ENCODE measurements at places on chromosomes 4 and X.
A peak's percentile ranks its signal among the peaks of the same experiment; 100 is the strongest.

GRCh38 chrX:137988470-137988869 is 422.5 kb downstream of the ZIC3 start:
- no peak for DNase-seq

DNA sequence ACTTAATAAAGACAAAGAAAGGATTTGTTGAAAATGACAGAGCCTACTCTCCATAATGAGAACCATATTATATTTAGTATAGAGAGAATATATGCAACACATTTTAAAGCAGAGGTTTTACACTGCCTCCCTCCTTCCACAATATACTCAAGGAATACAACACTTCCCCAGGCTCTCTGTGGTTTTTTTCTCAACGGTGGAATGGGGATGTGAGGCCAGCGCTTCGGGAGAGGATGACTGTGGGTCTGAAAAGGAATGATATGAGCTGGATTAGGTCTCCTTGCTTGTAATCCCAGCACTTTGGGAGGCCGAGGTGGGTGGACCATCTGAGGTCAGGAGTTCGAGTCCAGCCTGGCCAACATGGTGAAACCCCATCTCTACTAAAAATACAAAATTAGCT is 348.7 kb upstream of the KLF3 start:
- DNase-seq = no peak

GRCh38 chr4:93317561-93317960 is 511.0 kb upstream of the ATOH1 start:
- DNase-seq = no peak

- peak; percentile 9 for DNase-seq
Measured at GRCh38 chrX:51148848-51149247, 183.8 kb upstream of the NUDT10 start.

- DNase-seq = no peak
Measured at GRCh38 chrX:16022580-16023200, 100.7 kb upstream of the GRPR start.

DNA sequence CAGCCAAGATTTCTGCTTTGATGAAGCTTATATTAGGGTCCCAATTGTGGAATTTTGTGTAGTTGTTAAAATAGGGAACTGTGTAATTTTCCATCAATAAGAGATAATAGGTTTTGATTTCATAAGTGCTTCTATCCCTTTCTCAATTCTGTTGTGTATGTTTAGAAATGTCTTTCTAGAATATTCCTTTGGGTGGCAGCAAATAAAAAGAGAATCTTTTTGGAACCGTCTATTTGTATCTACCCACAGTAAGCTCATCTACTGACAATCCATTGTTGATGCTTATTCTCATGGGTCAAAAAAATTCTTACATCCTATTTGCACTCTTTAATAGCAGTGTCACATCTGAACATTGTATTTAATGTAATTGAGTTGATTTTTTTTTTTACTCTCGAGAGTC is 61.7 kb downstream of the TMA16 start:
- peak; percentile 70 for DNase-seq

DNA sequence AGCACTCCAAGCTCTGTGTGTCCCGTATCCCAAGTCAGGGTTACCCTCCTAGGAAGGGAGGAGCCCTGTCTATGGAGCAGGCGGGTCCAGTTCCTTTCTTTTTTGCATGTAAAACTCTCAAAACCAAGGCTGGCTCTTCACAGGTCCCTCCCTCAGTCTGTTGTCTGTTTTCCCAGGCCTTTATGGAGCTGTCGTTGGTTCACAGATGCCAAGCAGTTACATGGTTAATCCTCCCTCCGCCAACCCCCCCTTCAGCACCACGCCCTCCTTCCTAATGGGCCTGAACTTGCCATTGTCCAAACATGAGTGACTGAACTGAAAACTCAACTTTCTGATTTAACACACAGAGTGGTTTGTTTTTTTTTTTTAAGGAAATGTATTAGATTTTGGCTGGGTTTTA is 148.3 kb downstream of the STOX2 start:
- DNase-seq = no peak

GRCh38 chrX:25020905-25021449 is 5.2 kb upstream of the ARX start:
- no peak for DNase-seq

- DNase-seq = no peak
Measured at GRCh38 chr4:144894573-144894972, 203.4 kb downstream of the ANAPC10 start.

DNA sequence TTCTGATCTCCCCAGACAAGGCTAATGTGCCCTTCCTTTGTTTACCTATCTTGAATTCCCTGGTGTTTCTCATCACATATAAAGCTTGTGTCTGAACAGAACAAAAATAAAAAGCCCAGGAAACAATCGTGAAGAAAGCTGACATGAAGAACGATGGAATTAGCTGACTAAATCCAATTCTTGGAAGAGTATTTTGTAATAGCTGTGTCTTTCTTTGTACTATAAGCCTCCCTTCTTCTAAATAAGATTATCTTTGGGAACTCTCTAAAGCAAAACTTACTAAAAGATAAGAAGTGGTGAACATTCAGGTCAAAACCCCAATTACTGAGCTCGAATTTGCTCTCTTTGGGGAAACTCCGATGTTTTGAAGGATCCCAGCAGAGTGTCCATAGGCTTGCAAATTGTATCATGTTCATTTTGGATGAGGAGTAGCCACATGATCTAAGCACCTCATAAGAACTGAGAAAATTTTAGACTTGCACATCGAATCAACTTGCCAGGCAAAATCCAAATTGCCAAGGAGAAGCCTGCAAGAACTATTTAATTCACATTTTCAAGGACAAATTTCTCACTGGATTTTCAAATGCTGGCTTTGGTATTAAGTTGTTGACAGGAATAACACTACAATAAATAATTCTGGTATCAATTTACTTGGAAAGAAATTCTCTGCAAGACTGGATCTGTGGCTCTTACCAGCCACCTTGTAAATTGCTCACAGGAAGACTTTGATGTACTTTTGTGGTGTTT is 106.2 kb downstream of the LNX1 start:
- no peak for DNase-seq

GRCh38 chr4:105599932-105600655 is 47.7 kb downstream of the ARHGEF38 start:
- no peak for DNase-seq

DNA sequence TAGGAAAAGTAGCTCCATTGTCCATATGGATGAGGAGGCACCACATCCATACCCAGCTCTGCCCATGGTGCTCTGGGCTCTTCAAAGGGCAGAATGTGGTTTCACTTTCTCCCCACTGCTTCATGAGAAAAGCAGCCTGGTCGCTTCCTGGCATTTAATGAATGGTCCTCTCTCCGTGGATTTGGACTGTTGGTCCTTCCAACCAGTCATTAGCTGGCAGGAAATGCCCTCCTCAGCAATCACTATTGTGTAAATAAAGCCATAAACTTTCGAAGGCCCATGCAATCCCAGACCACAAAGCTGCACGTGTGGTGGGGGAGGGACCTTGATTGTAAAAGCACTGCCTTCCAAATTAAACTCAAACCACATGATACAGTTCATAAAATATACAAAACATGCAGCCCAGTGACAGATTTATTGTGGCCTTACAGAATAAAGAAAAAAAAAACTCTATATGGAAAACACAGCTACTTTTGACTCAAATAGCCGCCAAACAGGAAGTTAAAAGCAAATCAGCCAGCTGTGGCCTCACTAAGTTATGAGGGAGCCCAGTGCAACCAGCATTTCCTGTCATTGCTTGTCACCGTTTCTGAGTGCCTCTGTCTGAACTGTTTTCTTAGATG is 8.1 kb downstream of the MBNL3 start:
- DNase-seq = peak; percentile 49

DNA sequence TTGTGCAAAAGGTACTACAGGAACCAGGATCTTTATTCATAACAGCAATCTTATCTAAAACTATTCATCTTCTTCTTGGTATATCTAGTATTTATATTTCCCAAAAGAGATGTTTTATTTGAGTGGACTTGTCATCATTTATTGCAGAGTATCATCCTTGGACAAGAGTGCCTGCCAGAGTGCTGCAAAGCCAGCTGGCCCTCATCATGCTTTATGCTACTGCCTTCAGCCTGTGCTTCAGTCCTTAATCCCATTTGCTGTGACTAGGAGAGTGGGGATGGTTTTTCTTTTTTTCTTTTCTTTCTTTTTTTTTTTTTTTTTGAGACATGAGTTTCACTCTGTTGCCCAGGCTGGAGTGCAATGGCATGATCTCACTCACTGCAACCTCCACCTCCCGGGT is 33.5 kb upstream of the ELF2 start:
- DNase-seq = no peak

- DNase-seq = no peak
Measured at GRCh38 chr4:159685340-159686092, 582.6 kb downstream of the RAPGEF2 start.

DNA sequence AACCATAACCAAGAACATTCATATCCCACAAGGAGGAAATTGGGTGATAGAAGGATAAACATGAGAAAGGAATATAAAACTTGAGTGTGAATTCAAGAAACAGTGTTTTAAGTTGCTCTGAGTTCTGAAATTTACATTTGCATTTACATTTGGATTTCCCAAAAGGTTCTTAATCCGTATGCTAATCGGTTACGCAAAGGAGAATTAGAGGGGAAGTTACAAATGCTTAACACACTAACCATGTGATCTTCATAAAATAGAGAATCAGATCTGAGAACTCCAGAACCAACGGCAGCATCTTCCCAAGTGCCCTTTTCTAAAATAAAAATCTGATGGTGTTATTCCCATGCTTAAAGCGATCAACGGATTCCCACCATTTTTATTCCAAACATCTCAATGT is 48.0 kb downstream of the PROM1 start:
- no peak for DNase-seq

GRCh38 chr4:102815981-102816380 is 11.4 kb downstream of the UBE2D3 start:
- DNase-seq = no peak

DNA sequence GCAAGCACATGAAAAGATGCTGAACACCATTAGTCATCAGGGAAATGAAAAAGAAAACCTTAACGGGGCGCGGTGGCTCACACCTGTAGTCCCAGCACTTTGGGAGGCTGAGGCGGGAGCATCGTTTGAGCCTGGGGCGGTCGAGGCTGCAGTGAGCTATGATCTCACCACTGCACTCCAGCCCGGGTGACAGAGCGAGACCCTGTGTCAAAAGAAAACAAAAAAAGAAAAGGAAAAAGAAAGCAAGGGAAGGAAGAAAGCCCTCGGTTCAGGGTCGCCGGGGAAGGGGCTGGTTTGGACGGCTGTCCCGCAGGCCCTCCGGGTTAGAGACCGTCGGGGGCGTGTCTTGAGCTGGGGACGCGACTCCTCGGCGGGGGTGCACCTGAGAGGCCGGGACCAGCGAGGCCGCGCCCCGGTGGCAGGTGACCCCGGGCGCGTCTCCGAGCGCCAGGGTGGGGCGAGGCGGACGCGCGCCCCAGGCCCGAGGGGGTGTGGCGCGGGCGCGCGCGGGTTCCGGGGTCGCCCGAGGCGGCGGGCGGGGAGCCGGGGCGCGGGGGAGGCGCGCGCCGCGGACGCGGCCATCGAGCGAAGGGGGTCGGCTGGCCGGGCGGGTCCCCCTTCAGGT is 478 bp upstream of the PLXNA3 start:
- DNase-seq = peak; percentile 18

- no peak for DNase-seq
Measured at GRCh38 chrX:151999813-152000212, 25.3 kb upstream of the GABRE start.

DNA sequence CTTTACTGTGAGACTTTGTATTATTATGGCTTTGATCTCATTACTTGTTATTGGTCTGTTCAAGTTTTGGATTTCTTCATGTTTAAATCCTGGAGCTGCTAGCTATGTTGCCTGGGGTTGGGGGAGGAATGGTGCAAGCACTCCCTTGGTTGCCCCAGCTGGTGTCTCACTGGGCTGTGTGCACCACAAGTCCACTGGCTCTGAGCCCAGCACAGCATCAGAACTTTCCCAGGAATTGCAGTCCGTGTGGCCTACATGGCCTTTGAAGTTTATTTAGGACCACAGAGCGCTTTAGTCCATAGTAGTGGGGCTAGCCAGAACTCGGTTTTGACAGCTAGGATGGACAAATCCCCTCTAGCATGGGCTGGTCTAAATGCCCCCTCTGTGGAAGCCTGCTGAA is 278.8 kb upstream of the RPS6KA3 start:
- no peak for DNase-seq

GRCh38 chr4:105148776-105149175 is 2.1 kb downstream of the TET2 start:
- DNase-seq = no peak

- DNase-seq = no peak
Measured at GRCh38 chrX:12241026-12241425, 102.8 kb downstream of the FRMPD4 start.

DNA sequence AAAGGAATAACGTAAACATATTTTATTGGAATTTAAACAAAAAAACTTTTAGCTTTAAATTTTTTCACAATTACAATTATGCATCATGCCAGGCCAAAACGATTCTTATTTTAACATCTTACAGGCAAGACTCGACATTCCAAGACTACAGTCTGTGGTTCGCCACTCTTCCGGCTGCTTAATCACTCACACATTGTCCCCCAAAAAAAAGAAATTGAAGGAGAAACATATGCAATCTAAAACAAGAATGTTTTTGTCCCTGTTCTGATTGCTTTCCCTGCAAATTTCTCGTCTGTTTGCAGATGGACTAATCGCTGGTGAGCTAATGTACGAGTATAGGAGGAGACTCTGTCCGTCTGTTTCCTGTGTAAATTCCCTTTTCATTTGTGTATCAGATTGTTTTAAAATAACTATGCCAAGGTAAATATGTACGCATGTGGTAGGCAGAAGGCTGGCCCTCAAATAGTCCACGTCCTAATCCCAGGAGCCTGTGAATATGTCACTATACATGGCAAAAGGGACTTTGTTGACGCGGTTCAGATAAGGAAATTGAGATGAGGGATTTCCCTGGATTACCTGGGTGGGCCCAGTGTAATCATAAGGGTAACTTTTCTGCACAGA is 37.7 kb upstream of the MTNR1A start:
- DNase-seq = no peak

- DNase-seq = no peak
Measured at GRCh38 chr4:61614231-61614630, 414.1 kb downstream of the ADGRL3 start.

DNA sequence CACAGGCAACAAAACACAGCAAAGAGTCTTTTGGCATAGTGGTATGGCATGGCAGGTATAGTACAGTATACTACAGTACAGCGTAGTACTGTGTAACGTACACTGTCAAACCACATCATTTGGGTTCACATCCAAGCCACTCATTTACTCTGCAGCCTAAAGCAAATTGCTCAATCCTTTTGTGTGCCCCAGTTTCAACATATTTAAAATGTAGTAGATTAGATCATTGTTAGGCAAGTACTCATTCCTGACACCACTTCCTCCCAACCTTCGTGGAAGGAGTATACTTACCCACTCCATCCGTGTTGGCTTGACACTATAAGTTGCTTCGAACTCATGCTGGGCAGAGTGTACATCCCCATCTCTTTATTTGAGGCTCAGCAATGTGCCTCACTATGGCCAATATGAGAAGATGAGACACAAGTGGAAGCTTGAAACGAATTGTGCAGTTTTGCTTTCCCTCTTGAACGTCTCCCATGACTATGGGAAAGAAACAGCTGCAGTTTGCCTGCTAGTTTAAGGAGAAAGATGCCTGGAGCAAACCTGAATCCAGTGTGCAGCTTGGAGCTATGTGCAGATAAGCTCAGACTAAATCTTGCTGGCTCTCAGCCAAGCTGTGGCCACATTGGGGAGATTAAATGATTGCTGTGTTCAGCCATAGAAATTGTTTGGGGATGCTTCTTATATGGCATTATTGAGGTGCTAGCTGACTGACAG is 85.7 kb upstream of the TBL1X start:
- no peak for DNase-seq

GRCh38 chr4:157271166-157271869 is 50.8 kb downstream of the GRIA2 start:
- DNase-seq = no peak

- no peak for DNase-seq
Measured at GRCh38 chr4:64251781-64252180, 157.5 kb downstream of the TECRL start.

All from midbrain (tissue), 1 donor.